Globus pallidus (tissue), 1 donor: ENCODE measurements at places on chromosomes 1 and 21.

- DNase-seq, result no peak
These were observed 66.1 kb downstream of the CYYR1 start for GRCh38 chr21:26506956-26507355.

- DNase-seq, result peak; percentile 17
These were observed 100.7 kb downstream of the BARHL2 start for GRCh38 chr1:90616395-90616794.

DNA sequence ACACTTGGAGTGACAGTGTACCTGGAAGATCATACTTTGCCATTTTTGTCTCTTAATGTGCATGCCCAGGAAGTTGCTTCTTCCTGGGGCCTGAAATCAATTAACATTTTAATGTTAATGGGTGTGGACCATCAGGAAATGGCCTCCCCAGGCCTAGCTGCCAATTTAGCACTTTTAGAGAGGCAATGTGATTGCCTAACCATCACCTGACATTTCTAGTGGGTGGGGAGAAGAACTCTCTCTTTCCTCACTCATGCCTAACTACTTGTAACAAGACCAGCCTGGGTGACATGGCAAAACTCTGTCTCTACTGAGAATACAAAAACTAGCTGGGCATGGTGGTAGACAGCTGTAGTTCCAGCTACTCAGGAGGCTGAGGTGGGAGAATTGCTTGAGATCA lies 549.0 kb upstream of the RGS18 start:
- no peak for DNase-seq

DNA sequence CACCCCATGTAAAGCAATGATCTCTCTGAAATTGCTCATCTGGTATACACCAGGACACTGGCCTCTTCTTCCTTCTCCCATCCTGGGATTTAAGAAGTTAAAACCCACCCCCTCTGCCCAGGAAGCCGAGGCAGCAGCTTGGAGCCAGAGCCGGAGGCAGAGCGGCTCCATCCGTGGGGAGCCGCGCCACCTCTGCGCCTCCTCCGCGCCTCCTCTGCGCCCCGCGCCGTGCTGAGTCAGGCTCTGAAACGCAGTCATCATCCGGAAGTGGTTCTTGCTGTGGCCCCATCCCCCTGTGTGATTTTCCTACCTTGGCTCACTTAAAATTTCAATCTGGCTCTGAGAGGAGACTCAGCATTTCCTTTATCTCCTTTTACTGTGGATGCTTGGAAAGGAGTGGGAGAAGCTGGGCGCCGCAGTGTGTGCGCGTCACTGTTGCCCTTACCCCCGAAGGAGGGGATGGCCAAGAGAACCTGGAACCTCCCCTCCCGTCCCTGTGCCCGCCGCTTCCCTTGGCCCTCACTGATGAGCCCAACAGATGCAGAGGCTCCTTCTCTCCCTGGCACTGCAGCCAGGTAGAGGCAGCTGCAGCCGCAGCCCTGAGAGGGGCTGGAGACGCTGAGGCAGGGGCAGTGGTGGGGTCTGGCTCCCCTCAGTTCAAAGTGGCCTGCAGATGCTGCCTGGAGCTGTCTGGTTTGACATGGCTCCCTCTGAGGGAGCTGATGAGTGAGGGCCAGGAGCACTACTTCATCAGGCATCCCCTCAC lies 15.3 kb upstream of the NPHP4 start:
- DNase-seq, result no peak

DNA sequence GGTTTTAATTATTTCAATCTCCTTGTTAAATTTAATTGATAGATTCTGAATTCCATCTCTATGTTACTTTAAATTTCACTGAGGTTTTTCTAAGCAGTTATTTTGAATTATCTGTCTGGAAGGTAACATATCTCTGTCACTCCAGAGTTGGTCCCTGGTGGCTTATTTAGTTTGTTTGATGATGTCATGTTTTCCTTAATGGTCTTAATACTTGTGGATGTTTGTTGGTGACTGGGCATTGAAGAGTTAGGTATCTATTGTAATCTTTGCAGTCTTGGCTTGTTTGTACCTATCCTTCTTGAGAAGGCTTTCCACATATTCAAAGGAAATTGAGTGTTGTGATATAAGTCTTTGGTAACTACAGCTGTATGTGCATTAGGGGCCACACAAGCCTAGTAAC lies 810.0 kb upstream of the NEGR1 start:
- DNase-seq, result no peak

- no peak for DNase-seq
These were observed 6.7 kb upstream of the SMYD3 start for GRCh38 chr1:246513619-246514343.

DNA sequence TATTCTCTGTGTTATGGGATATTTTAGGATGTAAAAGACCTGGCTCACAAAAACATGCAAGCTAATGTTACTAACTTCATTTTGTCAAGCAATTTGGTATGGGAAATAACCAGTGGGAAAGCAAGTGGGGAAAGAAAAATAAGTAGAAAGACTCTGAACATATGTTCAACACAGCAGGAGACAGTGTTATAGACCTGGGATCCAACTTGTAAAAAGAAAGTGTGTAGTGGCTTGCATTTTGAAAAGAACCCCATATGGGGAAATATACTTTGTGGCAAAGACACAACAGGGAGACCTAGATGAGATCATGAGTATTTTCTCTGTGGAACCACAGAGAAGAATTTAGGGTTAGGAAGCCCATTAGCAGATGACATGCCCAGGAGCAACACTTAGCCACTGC lies 212.7 kb upstream of the NRIP1 start:
- DNase-seq, result no peak

- no peak for DNase-seq
These were observed 6.1 kb downstream of the SLC16A4 start for GRCh38 chr1:110384581-110385321.

DNA sequence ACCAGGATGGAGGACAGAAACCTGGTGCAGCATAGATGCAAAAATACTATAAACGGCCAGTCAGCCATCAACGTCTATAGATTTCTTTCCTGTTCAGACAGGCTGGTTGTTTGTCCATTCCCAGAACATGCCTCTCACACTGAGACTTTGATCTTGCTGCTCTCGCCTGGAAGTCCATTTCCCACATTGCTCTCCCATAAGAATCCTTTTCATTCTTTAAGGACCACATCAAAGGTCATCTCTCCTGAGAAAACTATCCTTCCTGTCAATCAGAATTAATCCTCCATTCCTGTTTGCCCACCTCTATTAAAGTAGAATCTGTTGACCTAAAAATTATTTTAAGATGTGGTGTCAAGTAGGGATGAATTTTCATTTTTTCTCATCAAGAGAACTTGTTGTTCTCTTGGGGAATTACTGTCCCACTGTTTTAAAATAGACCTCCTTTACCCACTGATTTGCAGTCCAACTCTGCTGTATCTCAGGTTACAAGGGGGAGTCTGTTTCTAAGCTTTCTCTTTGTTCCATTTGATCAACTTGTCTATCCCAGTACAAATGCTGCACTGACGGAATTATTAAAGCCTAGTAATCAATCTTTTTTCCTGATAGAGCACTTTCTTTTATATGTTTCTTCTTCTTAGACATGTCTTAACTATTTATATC lies 172.7 kb downstream of the PATJ start:
- DNase-seq, result no peak

GRCh38 chr1:160428655-160429054 lies 28.3 kb downstream of the VANGL2 start:
- DNase-seq, result peak; percentile 42

GRCh38 chr1:58045094-58045705 lies 501.3 kb downstream of the OMA1 start:
- no peak for DNase-seq

DNA sequence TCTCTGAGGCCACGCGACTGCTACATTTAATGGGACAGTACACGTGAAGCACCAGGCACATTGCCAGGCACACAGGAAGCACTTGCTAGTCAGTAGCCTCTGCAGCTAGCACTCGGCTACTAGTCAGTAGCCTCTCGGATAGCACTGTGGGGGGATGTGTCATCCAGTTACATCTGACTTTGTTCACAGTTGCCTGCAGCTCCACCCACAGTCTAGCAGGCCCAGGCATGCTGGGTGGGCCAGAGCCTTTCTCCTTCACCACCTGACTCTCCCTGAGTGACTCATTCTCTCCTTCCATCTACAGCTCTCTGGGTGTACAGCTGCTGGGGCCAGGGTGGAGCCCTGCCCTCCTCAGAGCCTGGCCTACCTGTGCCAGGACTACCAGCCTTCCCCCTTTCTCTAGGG lies 51.5 kb downstream of the PTPRF start:
- DNase-seq, result no peak

DNA sequence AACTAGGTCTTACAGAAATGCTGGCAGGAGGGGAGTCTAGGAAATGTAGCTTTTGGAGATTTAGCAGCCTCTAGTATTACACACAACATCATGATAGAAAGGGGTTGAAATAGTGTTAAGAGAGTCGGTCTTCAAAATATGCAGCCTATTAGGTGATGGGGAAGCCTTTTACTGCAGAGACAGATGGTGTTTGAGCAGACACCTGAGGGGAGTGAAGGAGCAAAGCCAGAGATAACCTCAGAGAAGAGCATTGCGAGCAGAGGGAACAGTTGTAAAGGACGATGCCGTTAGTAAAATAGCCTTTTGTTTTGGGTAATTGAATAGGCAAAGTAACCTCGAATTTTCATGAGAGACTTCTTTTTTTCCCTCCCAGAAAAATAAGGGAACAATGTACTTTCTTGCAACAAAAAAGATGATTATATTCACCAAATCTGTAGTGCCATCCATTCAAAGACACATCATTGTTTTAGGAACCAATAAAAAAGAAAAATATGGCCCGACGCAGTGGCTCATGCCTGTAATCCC lies 66.3 kb upstream of the KIF1B start:
- peak; percentile 80 for DNase-seq

DNA sequence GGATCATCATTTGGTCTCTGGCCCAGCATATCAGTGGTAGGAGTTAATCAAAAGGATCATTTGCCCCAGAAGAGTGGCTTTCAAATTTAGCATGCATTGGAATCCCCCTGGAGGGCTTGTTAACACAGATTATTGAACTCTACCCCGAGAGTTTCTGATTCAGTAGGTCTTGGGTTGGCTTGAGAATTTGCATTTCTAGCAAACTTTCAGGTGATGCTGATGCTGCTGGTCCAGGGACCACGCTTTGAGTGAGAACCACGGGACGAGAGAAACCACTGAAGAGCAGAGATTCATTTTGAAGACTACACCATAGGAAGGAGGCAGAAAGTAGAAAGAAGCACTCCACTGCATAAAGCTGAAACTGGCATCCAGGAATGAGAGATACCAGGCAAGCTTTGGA lies 81.3 kb upstream of the DUSP10 start:
- no peak for DNase-seq

- no peak for DNase-seq
These were observed 50.0 kb upstream of the WNT2B start for GRCh38 chr1:112458756-112459155.

DNA sequence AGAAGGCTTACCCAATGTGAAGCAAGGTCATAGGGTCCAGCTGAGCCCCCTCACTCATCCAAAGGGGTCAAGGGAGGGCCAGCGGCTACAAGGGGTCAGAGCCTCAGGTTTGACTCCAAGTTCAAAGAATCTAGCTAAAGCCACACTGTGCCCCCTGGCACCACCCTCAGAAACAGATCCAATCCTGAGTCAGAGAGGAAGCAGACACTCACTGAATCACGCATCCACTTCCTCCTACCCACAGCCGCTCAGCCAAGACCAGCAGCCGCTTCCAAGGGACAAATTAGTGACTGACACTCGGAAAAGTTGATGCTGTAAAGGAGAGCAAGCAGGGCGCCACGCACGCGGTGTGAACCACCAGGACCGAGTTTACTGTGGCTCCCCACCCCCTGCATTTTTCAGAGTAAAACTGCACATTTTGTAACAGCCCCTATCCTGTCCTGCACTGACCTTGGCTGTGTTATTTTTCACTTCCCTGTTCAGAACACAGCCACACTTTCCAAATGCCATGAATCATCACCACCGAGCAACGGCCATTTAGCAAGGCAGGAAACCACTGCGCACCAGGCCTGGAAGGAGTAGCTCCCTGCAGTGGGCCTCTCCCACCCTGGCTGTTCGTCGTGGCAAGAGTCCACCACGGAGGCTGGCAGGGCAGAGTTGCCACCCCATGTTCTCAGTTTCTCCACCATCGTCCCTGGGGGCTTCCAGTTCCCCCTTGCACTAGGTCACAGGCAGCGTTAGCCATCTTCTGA lies 147.8 kb downstream of the TOMM20 start:
- DNase-seq, result peak; percentile 55

- DNase-seq, result no peak
These were observed 180.6 kb downstream of the PLA2G4A start for GRCh38 chr1:187009320-187009719.

GRCh38 chr21:15493646-15494045 lies 236.1 kb upstream of the USP25 start:
- no peak for DNase-seq

GRCh38 chr1:145877923-145878486 lies 7.7 kb downstream of the ANKRD35 start:
- no peak for DNase-seq

GRCh38 chr1:119374208-119374874 lies 5.8 kb downstream of the HAO2 start:
- DNase-seq, result no peak

GRCh38 chr21:23016617-23017016 lies 2018.4 kb downstream of the NCAM2 start:
- peak; percentile 27 for DNase-seq

DNA sequence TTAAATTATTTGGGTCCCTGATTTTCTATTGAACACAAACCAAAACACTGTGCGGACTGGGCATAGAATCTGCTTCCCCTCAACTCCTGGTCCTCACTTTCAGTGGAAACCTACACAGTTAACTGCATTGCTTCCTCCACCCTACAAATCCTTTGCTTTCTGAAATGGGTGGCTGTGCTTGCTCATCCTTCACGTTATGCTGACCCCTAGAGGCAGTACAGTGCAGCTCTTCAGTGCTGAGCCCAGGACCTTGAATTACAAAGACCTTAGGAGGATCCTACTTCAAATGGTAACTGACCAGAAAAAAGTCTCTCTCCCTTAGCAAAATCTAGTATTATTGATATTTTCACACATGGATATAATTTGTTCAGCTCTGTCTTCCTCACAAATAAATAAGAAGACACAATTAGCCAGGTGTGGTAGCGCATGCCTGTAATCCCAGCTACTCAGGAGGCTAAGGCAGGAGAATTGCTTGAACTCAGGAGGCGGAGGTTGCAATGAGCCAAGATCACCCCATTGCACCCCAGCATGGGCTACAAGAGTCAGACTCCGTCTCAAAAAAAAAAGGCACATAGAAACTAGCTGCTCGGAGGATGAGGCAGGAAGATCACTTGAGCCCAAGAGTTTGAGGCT lies 63.4 kb upstream of the L1TD1 start:
- DNase-seq, result peak; percentile 51

DNA sequence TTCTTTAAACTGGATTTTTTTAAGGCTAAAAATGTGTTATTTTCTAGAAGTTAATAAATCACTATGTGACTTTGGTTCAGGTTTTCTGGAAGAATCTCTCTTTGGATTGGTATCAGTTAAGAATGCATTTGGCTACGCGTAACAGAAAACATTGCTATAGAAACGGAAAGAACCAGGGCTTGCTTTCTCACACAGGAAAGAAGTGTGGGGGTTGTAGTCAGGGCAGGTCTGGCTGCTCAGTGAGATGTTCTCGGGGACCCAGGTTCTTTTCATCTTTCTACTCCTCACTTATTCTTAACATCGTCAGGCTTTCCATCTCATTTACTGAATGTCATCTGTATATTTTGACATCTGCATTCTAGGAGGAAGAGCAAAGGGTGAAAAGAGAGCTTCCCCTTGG lies 191.4 kb downstream of the ZBTB18 start:
- DNase-seq, result no peak
